ENCODE measurements at places on chromosomes 5 and 9. TPM values are rescaled to one million over a fixed set of nuclear protein-coding genes. Genes with fewer than 3 reads are reported as not detected.

Gene ZDHHC11B
- not detected for polyA plus RNA-seq

Gene PHAX
- polyA plus RNA-seq, result 83.0 TPM

Gene RIGI
- polyA plus RNA-seq, result 20.4 TPM

Gene AHRR
- 0.72 TPM for polyA plus RNA-seq

Gene KCNT1
- polyA plus RNA-seq, result not detected

Gene KCTD16
- 0.44 TPM for polyA plus RNA-seq

Gene MYORG
- polyA plus RNA-seq, result 0.05 TPM

Gene ADAMTSL1
- polyA plus RNA-seq, result not detected

Gene CCDC152
- 1.8 TPM for polyA plus RNA-seq
